H7 (cell line): ENCODE measurements at places on chromosomes 12 and 14. TPM values are rescaled to one million over a fixed set of nuclear protein-coding genes. Genes with fewer than 3 reads are reported as not detected.

The AP4S1 gene
- total RNA-seq: 2.7 and 4.1 TPM in 2 replicates

The SLCO1B3 gene
- total RNA-seq: not detected in 2 replicates

The HOXC5 gene
- total RNA-seq: not detected in 2 replicates

The SLCO1B1 gene
- 0.04 TPM in 1 of 2 replicates, not detected in the other for total RNA-seq

The OR10G2 gene
- not detected in 2 replicates for total RNA-seq

The TRAF3 gene
- 5.5 and 11.5 TPM in 2 replicates for total RNA-seq

The TXNDC16 gene
- total RNA-seq: 8.1 and 10.8 TPM in 2 replicates

The AQP5 gene
- total RNA-seq: 1.7 and 2.9 TPM in 2 replicates

The VRTN gene
- total RNA-seq: 139 and 140 TPM in 2 replicates

The ALDH6A1 gene
- total RNA-seq: 15.6 and 27.2 TPM in 2 replicates

The FBLN5 gene
- total RNA-seq: 1.4 and 2.3 TPM in 2 replicates

The TAS2R20 gene
- 0.26 and 0.38 TPM in 2 replicates for total RNA-seq

The PTCSC3 gene
- total RNA-seq: not detected in 2 replicates

The ST8SIA1 gene
- total RNA-seq: 1.5 and 1.7 TPM in 2 replicates

The HOXC12 gene
- total RNA-seq: not detected in 2 replicates
